ENCODE measurements at places on chromosomes 2 and 18.

DNA sequence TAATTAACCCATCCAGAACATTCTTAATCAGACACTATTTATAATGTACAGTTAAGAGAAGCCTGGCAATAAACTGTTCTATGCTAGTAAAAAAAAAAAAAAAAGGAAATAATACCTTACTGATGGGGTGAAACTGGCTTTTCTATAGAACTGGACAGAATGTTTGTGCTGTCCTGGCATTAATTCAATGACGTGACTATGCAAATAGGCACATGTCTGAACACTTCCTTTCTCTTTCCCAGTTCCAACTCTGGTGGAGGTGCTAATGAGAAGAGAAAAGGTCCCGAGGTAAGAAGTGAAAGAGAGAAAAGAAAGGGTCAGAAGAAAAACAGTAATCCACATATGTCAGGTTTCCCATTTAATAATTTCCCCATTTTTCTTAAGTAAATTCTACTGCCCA lies 508.4 kb downstream of the ZEB2 start:
- no peak for DNase-seq

- DNase-seq: no peak
Observed at GRCh38 chr2:64029116-64029665, 10.0 kb upstream of the VPS54 start.

DNA sequence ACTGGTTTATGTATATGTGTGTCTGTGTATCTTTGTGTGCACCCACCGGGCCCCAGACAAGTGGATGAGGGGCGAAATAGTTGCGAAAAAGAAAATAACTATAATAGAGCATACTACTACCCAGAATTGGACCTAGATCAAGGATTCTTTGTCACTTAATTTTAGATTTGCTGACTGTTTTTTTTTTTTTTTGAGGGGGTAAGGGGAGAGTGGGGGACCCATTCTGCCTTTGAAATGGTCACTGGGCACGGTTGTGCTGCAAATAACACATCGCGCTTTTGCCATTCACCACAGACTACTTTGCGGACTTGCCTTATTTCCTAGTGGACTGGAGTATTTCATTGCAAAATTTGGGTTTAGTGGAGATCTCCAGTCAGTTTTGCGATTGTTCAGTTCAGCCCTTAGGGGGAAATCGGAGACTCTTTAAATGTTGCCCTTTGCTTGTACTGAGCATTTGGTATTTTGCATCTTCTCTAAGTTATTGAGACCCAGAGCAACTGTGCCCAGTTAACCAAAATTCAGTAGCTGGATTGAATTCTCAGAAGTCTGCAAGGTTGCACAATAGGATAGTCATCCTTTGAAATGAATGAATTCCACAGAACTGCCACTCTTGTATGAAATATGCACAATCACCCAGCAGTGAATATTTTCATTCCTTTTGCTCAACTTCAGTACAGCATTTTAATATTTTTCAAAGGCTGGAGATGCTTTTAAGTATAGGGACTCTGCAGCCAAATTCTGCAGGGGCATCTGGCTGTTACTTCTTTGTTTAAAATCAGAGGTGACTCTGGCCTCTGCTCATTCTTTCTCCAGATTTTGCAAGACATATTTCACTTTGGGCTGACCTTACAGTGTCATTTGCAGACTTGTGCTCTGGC lies 2.9 kb downstream of the TRIB2 start:
- no peak for DNase-seq

DNA sequence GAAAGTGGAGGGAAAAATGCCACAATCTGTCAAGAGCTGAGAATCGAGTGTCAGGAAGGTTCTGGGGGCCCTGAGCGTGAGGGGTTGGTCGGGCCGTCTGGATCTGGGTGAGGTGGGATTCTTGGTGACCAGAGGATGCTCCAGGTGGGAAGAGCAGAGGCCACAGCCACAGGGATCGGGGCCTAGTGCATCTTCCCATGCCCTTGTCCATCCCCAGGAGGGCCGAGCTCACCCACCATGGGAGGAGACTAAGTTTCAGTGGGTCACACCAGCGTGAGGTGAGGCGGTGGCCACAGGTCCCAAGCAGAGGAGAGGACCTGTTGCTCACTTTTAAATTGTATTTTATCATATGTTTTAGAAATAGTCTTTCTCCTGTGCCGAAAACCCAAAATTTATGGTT lies 70.0 kb downstream of the TMEM18 start:
- DNase-seq: no peak

- peak; percentile 20 for DNase-seq
Observed at GRCh38 chr2:224039080-224039769, at the start of gene SERPINE2. TSS of gene SERPINE2 (minus strand) at chr2:224039286. CDS start at chr2:224001900, 37,386 bp downstream.

DNA sequence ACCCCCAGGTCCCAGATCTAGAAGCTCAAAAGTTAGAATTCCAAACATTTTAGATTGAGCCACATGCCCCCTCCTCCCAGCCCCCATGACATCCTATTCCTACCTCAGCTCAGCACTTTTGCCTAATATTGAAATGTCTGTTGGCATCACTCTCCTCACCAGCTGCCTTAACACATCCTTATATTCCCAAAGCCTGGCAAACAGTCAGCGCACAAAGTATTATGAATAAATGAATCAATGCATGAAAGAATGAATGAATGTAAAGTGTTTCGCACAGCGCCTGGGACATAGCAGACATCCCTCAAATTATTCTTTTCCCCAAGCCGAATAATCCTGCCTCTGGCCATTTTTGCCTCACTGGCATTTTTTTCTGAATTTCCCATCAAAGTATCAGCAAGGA lies 175.8 kb downstream of the TNS1 start:
- DNase-seq: no peak

- no peak for DNase-seq
Observed at GRCh38 chr2:4354678-4355077, 651.3 kb downstream of the DCDC2C start.

DNA sequence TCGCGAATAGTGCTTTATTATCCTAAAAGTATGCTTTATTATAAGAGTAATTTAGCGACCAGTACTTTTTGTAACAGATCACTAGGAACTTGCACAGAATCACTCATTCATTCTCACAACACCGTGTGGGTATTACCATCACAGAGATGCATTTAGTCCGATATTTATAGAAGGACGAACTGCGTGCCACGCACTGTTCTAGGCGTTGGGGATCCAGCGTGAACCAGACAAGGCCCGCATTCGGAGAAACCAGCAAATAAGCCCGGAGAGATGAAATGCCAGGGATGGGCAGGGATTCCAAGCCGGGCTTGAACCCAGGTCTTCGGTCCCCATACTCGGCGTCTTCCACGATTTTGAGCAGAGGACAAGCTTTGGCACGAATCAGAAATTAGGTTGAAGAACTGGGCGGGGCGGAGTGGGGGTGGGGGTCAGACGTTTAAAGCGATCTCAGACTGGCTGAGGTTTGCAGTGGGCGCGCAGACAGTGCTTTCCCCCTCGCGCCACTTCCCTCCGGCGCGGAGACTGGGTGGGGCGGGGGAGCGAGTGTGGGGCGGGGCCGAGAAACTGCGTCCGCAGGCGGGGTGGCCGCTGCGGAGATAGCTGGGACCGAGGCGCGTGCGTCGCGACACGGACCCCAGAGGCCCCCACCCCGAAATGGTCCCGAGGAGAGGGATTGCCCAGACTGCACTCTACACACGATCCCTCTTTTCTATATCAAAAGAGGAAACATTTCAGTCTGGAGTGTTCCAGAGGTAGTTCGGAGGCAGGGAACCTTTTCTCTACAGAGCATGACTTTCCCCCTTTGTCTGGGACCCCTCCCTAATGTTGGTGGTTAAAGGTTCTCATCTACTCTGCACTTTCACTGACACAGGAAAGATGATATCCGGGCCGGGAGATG lies 1.1 kb upstream of the CXCR4 start:
- peak; percentile 84 for DNase-seq

DNA sequence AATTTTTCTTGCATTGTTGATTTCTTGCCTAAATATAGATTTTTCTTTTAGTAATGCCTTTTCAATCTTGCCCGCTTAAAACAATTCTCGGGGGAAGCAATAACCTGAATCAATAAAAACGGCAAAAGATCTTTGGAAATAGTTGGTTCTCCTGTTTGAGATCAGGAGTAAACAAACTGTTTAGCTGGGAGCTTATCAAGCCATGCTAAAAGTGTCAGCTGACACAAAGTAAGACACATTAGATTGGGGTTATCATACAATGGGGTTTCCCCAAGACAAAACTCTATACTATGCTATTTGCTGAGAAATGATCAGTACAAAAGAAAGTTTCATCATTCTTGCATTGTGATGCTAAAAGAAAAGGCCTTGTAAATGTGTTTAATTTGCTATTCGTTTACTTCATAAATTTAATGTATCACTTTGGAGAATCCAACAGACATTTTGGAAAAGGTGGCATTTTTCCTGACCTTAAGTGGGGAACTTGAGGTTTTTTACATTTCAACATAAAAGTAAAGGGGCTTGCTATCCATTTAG lies 46.5 kb downstream of the ATIC start:
- no peak for DNase-seq

- DNase-seq: no peak
Observed at GRCh38 chr18:42157420-42157819, 202.4 kb downstream of the PIK3C3 start.

- no peak for DNase-seq
Observed at GRCh38 chr2:187404431-187405110, 43.5 kb downstream of the CALCRL start.

DNA sequence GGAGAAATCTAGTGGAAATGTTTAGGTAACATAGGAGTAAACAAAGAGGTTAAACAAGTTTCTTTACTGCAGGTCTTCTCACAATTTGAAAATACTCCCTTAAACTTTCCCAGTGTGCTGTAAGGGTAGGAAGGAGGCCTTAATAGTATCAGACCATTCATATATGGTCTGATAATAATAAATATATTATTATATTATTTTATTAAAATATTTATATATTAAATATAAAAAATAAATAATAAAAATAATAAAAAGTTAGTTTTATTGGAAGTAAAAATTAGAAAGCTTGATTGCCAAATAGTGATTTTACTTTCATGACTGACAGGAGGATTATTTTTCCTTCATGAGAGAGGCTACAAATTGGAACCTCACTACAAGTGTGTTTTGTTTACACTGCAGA lies 7.1 kb downstream of the NOSTRIN start:
- no peak for DNase-seq

- DNase-seq: no peak
Observed at GRCh38 chr2:83941886-83942285, 517.2 kb downstream of the SUCLG1 start.

DNA sequence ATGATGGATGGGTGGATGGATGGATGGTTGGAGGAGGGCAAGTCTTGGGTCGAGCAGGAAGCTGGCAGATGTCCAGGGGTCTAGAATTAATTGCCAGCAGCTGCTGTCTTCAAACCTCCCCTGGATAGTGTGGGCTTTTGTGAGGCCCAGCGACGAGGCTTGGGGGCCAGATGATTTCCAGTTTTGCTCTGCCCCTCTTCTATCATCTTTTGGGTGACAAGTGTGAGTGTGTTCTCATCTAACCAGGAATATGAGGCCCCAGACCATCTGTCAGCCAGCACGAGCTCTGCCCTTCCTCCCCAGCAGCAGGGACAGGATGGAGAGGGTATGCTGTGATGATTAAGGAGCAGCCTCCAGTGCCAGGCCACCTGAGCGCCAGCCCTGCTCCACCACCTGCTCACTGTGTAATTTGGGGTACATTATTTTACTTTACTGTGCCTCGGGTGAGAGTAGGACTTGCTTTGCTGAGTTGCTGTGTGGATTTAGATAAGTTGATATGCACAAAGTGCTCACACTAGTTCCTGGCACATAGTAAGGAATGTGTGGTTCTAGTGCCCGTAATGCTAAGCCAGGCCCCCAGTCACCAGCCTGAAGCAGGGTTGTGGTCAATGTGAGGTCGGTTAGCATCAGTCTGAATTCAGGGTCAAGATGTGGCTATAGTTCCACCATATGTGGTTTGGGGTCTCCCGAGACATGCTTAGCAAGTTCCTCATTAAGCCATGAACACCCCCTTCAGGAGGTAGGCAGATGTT lies 251.1 kb downstream of the CYP26B1 start:
- DNase-seq: no peak

DNA sequence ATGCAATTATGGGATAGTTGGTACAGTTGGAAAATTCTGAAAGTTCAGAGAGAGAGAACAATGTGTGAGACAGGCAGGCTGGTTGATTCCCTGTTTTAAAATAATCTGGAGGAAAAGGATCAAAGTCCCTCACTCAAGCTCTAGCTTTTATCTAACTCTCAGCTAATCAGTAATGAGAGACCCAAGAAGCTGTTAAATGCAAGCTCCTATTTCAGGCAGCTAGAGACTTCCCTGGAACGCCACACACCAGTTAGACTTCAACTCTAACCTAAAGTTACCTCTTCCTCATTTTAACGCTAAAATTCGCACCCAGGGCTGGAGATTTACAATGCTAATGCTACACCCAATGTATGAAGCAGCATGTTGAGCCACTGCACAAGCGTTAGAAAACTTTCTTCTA lies 243.1 kb downstream of the EN1 start:
- no peak for DNase-seq

- DNase-seq: no peak
Observed at GRCh38 chr2:205747829-205748386, 65.6 kb downstream of the NRP2 start.

- no peak for DNase-seq
Observed at GRCh38 chr2:64056021-64056420, 36.8 kb upstream of the VPS54 start.

DNA sequence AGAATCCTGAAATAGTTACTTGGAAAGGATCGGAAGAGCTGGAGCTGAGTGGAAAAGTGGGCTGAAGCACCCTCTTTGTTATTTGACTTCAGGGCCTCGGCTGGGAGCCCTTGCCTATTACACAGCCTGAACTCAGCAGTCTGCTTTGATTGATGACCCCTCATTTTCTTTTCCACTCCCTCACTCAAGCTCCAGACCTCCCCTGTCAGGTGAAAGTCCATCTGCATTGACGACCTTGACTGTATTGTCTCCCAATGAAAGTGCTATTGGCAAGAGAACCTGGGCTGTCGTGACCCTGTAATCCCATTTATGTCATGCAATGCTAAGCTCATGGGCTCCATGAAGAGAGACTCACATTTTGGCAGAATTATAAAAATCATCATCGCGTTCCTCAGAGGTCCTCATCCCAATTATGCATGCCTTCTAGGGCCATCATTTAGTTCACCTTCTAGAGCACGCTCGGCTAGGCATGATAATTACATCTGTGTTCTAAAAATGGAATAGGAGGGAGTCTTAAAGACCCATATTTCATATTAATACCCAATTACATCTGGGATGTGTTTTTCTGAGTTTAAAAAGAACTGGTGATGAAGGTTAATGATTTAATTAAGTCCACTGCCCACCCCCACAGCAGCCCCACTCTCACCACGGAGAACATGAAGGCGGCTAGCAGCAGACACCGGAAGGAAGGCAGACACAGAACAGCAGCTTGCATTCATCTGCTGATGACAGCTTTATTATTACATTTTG lies 472.5 kb downstream of the PID1 start:
- DNase-seq: no peak

DNA sequence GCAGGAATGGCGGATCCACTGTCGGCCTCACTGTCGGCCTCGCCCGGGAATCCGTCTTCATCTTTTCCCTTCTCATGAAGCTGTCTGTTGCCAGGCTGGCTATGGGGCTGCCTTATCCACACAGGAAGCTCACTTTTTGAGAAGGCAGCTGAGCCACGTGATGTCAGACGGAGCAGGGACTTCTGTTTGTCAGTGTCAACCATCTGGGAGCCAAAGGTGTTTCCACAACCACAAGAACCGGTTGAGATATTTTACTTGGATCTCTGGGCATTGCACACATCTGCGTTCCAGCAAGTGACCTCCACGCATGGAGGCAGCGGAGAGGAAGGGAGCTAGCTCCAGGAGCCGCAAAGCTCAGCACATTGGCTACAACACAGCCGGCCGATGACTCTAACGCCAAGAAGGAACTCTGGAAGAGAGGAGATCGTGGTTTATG lies 27.4 kb upstream of the TAF1B start:
- no peak for DNase-seq

- DNase-seq: no peak
Observed at GRCh38 chr18:36580266-36580665, 248.5 kb downstream of the TPGS2 start.
